ENCODE measurements at places on chromosomes 6 and 20. TPM values are rescaled to one million over a fixed set of nuclear protein-coding genes. Genes with fewer than 3 reads are reported as not detected.

SLC22A16 gene
- not detected for total RNA-seq

ADGB gene
- not detected for total RNA-seq

TMEM244 gene
- total RNA-seq, result not detected

MRPL2 gene
- total RNA-seq, result 42.3 TPM

TBXT gene
- total RNA-seq, result not detected

PAK5 gene
- not detected for total RNA-seq

HAO1 gene
- total RNA-seq, result not detected

FITM2 gene
- 5.3 TPM for total RNA-seq

CRISP2 gene
- not detected for total RNA-seq

CTAGE9 gene
- total RNA-seq, result not detected

RSPH3 gene
- total RNA-seq, result 8.8 TPM

ANKRD6 gene
- 32.2 TPM for total RNA-seq

NT5DC1 gene
- 4.6 TPM for total RNA-seq

EYS gene
- not detected for total RNA-seq

C20orf144 gene
- not detected for total RNA-seq

MBOAT1 gene
- total RNA-seq, result 5.4 TPM

MCCD1 gene
- not detected for total RNA-seq

MLIP gene
- total RNA-seq, result not detected

NKAIN4 gene
- not detected for total RNA-seq

MUC22 gene
- not detected for total RNA-seq

JAG1 gene
- 101 TPM for total RNA-seq

MROH8 gene
- total RNA-seq, result not detected

TMEM170B gene
- 0.53 TPM for total RNA-seq

DEFB132 gene
- total RNA-seq, result 0.32 TPM

PRDM1 gene
- 0.21 TPM for total RNA-seq

EMILIN3 gene
- 0.53 TPM for total RNA-seq

IL17F gene
- not detected for total RNA-seq

TINAG gene
- not detected for total RNA-seq

GPRC6A gene
- not detected for total RNA-seq

C6orf132 gene
- 1.3 TPM for total RNA-seq

MOCS3 gene
- 4.7 TPM for total RNA-seq

C6orf15 gene
- total RNA-seq, result not detected

CFAP61 gene
- not detected for total RNA-seq

TMC2 gene
- not detected for total RNA-seq

CENPW gene
- total RNA-seq, result not detected

ERVFRD-1 gene
- total RNA-seq, result not detected

C6orf141 gene
- total RNA-seq, result not detected

TPBG gene
- 60.1 TPM for total RNA-seq

ADGRF1 gene
- not detected for total RNA-seq

MMP24 gene
- not detected for total RNA-seq

SNAP25 gene
- 0.43 TPM for total RNA-seq

SLCO4A1 gene
- total RNA-seq, result 160 TPM

TRAM2 gene
- total RNA-seq, result 32.6 TPM

PI16 gene
- 33.5 TPM for total RNA-seq

FRK gene
- 8.4 TPM for total RNA-seq

SLC17A3 gene
- not detected for total RNA-seq

BPI gene
- not detected for total RNA-seq

SLC17A1 gene
- not detected for total RNA-seq

BACH2 gene
- total RNA-seq, result 7.7 TPM

GJA1 gene
- total RNA-seq, result 85.0 TPM

PRND gene
- total RNA-seq, result not detected

CPXM1 gene
- total RNA-seq, result not detected

All from ascending aorta (tissue), 2 donors.